ENCODE measurements at places on chromosomes 5 and 9. TPM values are rescaled to one million over a fixed set of nuclear protein-coding genes. Genes with fewer than 3 reads are reported as not detected.

- DNase-seq = no peak
Measured at GRCh38 chr5:150253416-150254208, 36.0 kb downstream of the CAMK2A start.

- DNase-seq = no peak
Measured at GRCh38 chr5:5154733-5155132, 14.6 kb downstream of the ADAMTS16 start.

DNA sequence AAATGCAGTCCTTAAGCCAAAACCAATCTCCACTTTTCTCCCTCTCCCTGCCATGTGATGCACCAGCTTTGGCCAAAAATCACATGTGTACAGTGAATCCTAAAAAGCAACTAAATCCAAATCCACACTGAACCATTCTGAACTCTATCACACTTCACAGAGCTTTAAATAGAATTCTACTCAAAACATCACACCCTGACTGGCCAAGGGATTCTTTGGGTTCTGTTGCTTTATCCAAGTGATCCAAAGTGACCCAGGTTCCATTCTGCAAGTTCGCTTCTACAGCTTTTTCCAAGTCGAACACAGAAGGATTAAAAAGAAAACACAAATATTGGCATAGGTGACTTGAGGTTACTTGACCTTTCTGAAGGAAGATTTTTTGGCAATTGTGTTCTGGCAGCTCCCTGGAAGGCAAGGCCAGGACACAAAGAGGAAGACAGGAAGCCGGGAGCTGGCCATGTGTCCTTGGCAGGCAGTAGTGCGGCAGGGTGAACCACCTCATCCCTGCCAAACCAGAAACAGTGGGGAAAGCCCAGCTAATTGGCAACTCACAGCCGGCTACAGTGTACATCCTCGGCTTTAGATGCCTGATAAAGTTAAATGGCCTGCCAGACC lies 115.0 kb downstream of the NFIB start:
- no peak for DNase-seq

Gene SLC6A7
- not detected for total RNA-seq
